Cardiac muscle cell (in vitro differentiated cells and primary cell): ENCODE measurements at places on chromosomes 11 and 22. TPM values are rescaled to one million over a fixed set of nuclear protein-coding genes. Genes with fewer than 3 reads are reported as not detected.

The CCDC116 gene
- 0.17 and 0.94 TPM in 2 replicates for polyA plus RNA-seq

The YAP1 gene
- polyA plus RNA-seq: 40.8 and 48.4 TPM in 2 replicates

The MYO7A gene
- 0.25 and 0.48 TPM in 2 replicates for polyA plus RNA-seq

The RIBC2 gene
- polyA plus RNA-seq: 0.35 and 0.56 TPM in 2 replicates

The UPB1 gene
- polyA plus RNA-seq: 1.8 and 4.0 TPM in 2 replicates

The GTSE1 gene
- 5.4 and 32.6 TPM in 2 replicates for polyA plus RNA-seq

The CLDN5 gene
- polyA plus RNA-seq: 0.13 and 0.50 TPM in 2 replicates

The CSTPP1 gene
- 81.6 and 83.6 TPM in 2 replicates for polyA plus RNA-seq

The CELF1 gene
- polyA plus RNA-seq: 98.9 and 162 TPM in 2 replicates

The CASP12 gene
- polyA plus RNA-seq: 0.15 TPM in 1 of 2 replicates, not detected in the other

The OR9G1 gene
- polyA plus RNA-seq: not detected in 2 replicates

The FAM227A gene
- polyA plus RNA-seq: 2.9 and 7.4 TPM in 2 replicates

The C11orf97 gene
- polyA plus RNA-seq: not detected in 2 replicates

The APOBEC3H gene
- polyA plus RNA-seq: 0.77 and 0.97 TPM in 2 replicates

The GPR83 gene
- polyA plus RNA-seq: not detected in 2 replicates

The PRG2 gene
- polyA plus RNA-seq: not detected in 2 replicates
